Activated CD8-positive, alpha-beta memory T cell treated with anti-CD3 and anti-CD28 coated beads for 1 hour (primary cell): ENCODE measurements at places on chromosomes 4 and X.

DNA sequence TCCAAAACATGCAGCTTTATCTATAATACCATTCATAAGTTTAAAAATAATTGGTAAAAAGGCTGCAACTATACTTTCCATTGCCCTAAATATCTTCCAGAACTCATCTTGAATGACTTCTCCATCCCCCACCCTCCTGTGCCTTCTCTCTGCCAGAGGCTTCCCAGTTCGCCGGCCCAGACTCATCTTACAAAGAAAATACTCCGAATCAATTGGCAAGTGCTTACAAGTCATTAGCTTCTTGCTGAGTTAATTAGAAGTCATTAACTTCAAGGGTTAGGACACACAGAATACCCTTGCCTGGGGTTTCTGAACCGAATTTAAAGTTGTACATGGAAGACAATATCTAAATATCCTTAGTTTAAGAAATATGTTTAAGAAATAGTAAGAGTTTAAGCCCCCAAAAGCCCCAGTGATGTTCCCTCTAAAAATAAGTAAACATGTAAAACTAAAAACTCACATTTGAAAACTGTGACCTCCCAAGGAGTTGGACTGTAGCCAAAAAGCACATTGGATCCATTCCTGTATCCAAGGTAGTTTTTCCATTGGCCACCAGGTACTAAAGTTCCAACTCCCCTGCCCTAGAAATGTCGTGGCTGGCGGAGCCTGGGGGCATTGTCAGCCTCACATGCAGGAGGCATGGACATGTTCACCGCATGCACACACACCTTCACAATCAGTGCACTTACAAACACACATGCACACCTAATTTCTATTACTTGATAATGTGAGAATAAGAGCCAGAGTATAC lies 535.2 kb upstream of the FAT1 start:
- DNase-seq: no peak

DNA sequence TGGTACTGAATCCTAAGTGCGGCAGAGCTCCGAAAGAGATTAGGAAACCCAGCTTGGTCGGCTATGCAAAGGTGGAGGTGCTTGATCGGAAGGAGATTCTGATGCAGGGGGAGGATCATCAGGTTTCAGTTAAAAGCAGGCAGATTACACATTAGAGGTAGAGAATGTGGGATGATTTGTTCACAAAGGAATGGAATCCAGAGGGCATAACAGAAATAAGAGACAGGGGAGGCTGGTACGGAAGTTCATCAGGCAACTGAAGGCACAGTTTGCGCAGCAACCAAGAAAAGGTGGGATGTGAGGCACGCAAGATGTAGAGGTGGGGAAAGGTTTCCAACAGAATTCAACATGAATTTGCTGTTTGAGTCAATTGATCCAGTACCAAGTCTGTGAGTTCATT lies 424 bp upstream of the ZNF330 start:
- no peak for DNase-seq

GRCh38 chr4:14225688-14226207 lies 598.2 kb upstream of the BOD1L1 start:
- no peak for DNase-seq

DNA sequence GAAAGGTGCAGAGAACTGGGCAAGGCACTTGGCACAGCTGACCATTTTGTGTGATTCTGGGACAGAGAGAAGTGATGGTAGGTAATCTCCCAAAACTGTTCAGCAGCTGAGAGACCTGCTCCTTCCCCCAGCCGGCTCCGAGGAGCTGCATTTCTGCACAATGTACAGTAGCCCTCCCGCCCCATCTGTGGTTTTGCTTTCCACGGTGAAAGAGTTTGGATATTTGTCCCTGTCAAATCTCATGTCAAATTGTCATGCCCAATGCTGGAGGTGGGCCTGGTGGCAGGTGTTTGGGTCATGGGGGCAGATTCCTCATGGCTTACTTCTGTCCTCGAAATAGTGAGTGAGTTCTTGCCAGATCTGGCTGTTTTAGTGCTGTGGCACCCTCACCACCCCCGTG lies 90.5 kb upstream of the CD99 start:
- no peak for DNase-seq

DNA sequence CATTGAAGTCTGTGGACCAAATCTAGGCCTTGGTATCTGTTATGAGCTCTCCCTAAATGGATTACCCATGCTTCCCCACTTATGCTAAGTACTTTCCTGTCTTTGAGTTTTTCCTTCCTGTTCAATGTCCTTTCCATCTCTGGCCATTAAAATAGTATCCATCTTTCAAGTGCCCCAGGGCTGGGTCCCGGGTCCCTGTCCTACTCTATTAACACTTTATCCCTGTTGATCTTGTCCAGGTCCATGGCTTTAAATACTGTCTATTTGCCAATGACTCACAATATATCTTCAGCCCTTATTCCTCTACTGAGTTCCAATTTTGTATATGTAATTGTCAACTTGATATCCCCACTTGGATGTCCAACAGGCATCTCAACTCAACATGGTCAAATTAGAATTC lies 17.7 kb upstream of the RPS6KA3 start:
- no peak for DNase-seq

DNA sequence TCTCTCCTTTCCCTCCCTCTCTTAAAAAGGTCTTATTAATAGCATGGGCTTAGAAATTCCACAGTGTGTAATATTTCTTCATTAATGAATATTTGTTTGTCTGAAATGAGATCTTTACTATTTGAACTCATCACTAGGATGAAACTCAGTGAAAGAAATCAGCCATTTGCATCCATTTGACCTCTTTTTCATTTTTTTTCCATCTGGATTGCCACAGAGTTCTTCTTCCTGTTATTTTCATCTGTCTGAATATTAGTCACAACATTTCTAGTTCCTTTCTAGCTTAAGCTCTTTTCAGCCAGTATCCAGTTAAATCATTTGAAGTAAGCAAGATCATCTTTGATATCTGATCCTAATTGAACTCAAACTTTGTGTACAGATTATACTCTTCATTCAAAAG lies 69.2 kb upstream of the PLS3 start:
- no peak for DNase-seq

GRCh38 chr4:173518425-173519102 lies 11.5 kb downstream of the HAND2 start:
- no peak for DNase-seq

DNA sequence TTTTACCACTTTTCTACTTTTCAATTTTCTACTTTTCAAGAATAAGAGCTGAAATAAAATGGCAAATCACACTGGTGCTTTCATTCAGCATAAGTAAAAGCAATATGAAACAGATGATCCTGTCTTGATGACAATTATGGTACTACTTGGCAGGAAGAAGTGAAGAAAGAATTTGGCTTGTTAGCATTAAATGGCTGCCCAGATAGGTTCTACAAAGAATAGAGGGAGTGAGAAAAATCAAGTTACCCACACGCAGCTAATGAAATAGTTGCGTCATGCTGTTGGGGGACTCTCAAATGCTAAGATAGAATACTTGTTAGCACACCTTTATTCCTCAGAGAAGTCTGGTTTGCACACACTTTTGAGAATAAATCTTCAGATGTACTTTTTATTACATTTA lies 12.5 kb upstream of the LCORL start:
- DNase-seq: no peak

DNA sequence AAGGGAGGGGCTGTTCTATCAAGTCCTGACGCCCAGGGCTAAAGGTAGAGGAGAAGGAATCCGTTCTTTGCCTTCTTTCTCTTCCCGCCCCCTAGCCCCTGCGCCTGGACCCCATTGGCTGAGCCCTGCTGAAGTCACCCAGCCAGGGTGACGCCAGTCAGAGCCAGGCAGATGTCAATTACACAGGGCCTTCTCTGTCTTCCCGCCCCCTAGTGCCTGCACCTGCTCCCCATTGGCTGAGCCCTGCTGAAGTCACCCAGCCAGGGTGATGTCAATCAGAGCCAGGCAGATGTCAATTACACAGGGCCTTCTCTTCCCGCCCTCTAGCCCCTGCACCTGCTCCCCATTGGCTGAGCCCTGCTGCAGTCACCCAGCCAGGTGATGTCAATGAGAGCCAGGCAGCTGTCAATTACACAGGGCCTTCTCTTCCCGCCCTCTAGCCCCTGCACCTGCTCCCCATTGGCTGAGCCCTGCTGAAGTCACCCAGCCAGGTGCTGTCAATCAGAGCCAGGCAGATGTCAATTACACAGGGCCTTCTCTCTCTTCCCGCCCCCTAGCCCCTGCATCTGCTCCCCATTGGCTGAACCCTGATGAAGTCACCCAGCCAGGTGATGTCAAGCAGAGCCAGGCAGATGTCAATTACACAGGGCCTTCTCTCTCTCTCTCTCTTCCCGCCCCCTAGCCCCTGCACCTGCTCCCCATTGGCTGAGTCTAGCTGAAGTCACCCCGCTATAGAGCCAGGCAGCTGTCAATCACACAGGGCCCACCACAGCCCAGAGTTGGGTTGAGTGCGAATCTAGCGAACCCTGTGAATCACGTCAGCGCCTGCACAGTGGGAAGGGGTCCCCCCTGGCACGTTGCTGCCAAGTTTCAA lies 46.4 kb downstream of the ASMT start:
- peak; percentile 79 for DNase-seq

- no peak for DNase-seq
Observed at GRCh38 chrX:134764202-134764785, 106.0 kb upstream of the PLAC1 start.

DNA sequence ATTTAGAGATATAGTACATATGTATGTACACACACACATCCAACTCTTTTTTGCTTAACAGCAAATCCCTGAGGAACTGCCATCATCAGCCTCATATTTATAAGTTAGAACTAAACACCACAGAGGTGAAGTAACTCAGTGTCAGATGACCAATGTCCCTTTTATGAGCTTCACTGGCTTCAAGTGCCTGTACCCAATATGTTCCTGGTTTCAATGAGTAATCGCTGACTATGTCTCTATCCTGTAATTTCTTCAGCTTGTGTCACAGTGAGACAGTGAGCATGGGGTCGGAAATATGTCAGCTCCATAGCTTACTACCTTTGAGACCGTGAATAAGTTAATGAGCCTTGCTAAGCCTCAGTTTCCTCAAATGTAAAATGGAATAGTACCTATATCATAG lies 136.2 kb upstream of the RASGEF1B start:
- DNase-seq: no peak

GRCh38 chr4:103443324-103443723 lies 245.2 kb upstream of the CENPE start:
- no peak for DNase-seq

GRCh38 chr4:8378101-8378724 lies 62.3 kb downstream of the ACOX3 start:
- no peak for DNase-seq

DNA sequence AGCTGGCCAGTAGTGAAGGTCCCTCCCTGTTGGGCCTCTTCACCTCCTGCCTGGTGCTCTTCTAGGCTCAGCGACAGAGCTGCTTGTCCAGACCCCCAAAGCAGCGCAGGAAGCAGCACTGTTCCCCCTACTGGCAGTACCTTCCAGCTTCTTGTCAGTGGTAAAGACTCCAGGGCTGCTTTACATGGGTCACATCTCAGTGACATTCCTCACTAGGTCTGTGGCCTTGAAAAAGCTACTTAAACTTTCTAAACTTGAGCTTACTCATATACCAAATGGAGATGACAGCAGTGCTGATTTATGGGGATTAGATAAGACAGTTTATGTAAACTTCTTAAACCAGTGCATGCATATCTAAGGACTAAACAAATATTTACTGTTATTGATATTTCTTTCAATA lies 117.3 kb downstream of the FAT4 start:
- DNase-seq: no peak

DNA sequence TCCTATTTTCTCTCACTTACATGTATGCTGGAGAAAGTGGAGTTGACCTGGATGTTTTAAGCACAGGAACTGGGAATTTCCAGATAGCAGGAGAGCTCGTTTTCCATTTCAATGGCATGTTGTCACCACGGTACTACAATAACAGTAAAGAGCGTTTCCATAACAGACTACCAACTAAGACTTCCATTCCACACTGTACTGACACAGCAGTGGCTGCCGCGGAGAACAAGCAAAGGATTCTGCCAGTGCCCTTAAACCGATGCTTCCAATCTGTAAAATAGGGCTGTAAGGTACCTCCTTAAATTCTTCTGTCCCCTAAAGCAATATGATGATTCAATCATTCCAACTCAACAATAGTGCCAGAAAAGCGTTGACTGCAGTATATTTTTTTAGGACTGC lies 143.9 kb downstream of the KLHL13 start:
- DNase-seq: no peak

- no peak for DNase-seq
Observed at GRCh38 chr4:81211956-81212355, 3.1 kb downstream of the PRKG2 start.

DNA sequence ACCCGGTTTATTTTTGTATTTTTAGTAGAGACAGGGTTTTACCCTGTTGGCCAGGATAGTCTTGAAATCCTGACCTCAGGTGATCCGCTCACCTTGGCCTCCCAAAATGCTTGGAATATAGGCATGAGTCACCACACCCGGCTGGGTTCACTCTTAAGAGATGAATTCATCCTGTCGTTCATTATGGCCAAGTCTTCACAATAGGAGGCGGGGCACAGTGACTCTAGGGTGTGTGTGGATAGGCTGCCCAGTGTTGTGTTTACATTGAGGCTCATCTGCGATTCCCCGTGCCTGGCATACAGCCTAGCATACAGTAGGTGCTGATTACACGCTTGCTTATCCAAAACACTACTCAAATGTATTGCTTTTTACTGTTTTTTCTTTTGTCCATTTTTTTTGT lies 41.3 kb upstream of the IGFBP7 start:
- no peak for DNase-seq

DNA sequence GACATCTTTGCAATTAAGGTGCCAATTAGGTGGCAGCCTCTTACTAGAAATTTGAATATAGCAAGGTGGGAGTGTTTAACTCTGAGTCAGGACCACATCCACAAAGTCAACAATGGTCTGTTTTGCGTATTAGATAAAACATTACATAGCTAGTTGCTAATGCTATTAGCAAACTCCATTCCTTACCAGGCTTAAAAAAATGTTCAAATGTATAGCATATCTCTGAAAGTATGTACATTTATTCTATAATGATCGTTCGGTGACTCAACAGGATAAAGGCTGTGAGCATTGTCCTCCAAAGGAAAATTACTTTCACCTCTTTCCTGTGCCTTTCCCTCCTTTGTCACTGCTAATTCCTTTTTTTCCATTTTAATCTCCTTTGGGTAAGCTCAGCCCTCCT lies 74.5 kb downstream of the SYTL5 start:
- no peak for DNase-seq

- no peak for DNase-seq
Observed at GRCh38 chr4:185634066-185634652, 98.9 kb upstream of the PDLIM3 start.

DNA sequence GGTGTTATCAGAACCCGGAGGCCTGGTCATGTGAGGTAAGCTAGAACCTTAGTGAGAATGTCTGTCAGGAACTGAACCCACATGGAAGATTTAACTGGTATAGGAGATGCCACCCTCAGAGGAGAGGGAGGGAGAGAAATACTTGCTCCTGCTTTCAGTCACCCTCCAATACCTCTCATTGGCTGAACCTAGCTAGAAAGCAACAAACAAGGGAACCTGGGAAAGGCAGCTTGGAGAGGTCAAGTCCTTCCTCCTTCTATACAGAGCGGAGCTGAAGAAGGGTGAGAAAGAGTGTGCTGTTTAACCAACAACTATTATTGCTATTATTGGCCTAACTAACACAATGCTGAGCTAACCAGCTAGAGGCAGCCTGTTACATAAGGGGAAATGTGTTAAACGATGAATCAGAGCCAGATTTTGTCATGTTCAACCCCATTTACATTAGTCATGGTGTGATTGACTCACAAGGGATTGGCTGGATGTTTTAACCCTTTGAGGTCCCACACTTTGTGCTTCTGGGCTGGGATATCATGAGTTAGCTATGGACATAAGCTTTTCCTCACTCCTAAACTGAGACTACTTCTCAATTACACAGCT lies 96.5 kb upstream of the ESX1 start:
- no peak for DNase-seq
